ENCODE measurements at places on chromosomes 2 and 18. TPM values are rescaled to one million over a fixed set of nuclear protein-coding genes. Genes with fewer than 3 reads are reported as not detected.

The CCDC141 gene
- 0.88 TPM for total RNA-seq

The KCNJ3 gene
- total RNA-seq: not detected

The TUBB8B gene
- total RNA-seq: not detected

- no peak for DNase-seq
Observed at GRCh38 chr18:12287131-12287681, 20.8 kb upstream of the TUBB6 start.

- no peak for DNase-seq
Observed at GRCh38 chr2:59342166-59342565, 1101.0 kb upstream of the FANCL start.

The EDAR gene
- total RNA-seq: not detected

DNA sequence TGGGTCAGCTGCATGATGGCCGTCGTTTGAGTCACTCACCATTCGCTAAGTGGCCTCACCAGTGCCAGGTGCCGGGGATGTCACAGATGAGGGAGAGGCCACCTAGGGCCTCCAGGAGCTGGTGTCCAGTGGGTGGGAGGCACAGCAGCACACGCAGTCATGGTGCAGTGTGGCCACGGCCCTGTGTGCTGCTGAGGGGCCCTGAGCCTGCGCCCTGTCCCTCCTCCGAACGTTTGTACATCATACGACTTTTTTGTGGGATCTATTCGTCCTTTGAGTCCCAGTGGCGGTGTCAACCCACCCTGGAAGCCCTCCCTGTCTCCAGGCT lies 30.1 kb upstream of the ODC1 start:
- no peak for DNase-seq

DNA sequence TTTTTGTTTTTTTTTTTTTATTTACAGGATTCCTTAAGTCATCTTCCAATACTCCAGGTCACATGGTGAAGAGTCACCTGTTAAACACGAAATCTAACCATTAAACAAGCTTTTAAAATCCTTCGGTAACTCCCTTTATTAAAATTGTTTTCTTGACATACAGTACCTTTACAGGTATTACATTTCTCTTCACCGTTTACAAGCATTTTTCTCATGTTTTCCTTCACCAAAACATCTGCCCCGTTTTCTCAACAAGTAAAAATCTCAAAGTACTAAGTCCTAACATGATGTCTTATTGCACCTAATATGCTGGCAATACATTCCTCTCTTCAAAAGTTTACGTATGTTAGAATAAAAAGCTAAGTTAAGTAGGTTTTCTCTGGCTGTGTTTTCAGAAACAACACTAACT lies 1.1 kb downstream of the PUM2 start:
- DNase-seq: no peak

The NRP2 gene
- 57.7 TPM for total RNA-seq

DNA sequence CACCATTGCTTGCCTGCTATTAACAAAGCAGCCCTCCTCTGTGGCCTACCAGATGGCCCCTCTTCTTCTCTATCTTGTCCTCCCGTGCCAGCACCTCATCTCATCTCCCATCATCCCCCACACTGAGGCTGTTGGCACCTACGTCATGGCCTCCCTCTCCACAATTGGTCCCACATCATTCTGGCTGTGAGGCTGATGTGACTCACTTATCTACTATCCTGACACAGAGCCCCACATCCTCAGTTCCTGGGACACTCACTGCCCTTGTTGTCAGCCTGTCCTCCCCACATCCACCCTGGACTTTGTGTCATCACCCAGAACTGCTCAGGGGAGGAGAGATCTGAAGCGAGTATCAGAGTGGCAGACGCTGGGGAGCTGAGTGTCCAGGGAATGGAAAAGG lies 102.9 kb downstream of the MRO start:
- peak; percentile 23 for DNase-seq

DNA sequence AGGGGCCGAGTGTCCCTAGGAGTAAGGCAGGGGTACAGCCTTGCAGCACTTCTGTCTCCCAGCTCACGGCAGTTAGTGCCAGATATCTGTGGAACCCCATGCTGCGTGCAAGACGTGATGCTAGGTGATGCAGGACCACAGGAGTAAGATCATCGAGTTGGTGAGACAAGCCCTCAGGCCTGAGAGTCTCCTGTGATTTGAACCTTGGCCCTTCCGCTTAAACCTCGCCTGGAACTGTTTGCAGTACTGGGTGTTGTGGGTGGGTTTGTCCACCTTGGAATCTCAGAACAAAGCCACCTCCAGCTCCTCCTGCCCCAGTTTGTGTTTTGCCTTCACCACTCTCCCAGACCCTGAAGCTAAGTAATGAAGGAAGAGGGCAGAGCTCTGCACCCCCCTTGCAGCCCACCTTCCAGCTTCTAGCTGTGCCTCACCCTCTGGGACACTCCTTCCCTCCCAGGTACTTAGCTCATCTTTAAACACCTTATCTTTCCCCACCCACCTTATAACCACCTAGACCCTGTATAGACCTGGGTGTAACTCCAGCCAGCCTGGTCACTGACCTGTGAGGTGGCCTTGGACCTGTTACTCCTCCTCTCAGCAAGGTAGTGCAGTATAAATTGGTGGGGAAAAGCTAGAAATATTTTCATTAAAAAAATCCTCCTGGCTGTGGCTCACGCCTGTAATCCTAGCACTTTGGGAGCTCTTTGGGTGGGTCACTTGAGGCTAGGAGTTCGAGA lies 6.6 kb downstream of the CNNM4 start:
- DNase-seq: no peak

- DNase-seq: no peak
Observed at GRCh38 chr18:49247781-49248180, 212.7 kb downstream of the DYM start.

The GAREM1 gene
- total RNA-seq: 0.29 TPM

All from RPMI7951 (cell line).